ENCODE measurements at places on chromosomes 1 and 21. TPM values are rescaled to one million over a fixed set of nuclear protein-coding genes. Genes with fewer than 3 reads are reported as not detected.

- H3K4me1 ChIP-seq: no peaks in the 10 kb centered on the region
- no peaks in the 10 kb centered on the region for H3K27me3 ChIP-seq
- no peaks in the 10 kb centered on the region for H3K36me3 ChIP-seq
- no peak overlapping the region for H3K27ac ChIP-seq
- no peak overlapping the region for H3K4me3 ChIP-seq
- DNase-seq: no peak
Observed at GRCh38 chr1:210207597-210208450, 24.8 kb upstream of the SERTAD4 start.

GRCh38 chr1:230504310-230504709 is 78.2 kb upstream of the PGBD5 start:
- no peak overlapping the region for H3K4me3 ChIP-seq
- DNase-seq: no peak
- H3K27me3 ChIP-seq: no peaks in the 10 kb centered on the region

- no peak overlapping the region for H3K4me3 ChIP-seq
- H3K27ac ChIP-seq: peak overlapping the region; percentile 82
- H3K36me3 ChIP-seq: no peaks in the 10 kb centered on the region
- H3K4me1 ChIP-seq: peaks cover 30% of the 10 kb centered on the region
- peak; percentile 77 for DNase-seq
Observed at GRCh38 chr21:41673596-41674335, 93.1 kb downstream of the RIPK4 start.

LHX8 gene
- total RNA-seq: not detected

ARTN gene
- 12.5 TPM for total RNA-seq

- no peak overlapping the region for H3K4me3 ChIP-seq
- DNase-seq: no peak
- no peak overlapping the region for H3K27ac ChIP-seq
- H3K27me3 ChIP-seq: no peaks in the 10 kb centered on the region
Observed at GRCh38 chr1:186113461-186113860, 261.6 kb downstream of the TPR start.

DNA sequence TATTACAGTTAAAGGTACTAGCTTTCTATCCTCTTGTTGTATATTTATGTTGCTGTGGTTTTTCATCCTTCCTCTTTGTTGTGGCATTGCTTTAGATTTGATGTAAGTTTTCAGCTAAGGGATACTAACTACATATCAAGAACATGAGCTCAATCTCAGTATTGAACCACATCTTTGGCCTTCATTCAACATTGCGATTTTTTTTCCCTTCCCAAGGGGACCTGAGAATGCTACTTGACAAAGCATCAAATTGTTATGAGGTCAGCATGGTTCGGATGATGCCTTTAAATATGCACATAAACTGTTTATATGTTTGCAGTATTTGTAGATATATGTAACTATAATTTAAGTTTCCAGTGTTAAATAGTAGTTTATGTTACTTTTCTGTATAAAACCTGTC is 31.7 kb upstream of the GPR88 start:
- no peaks in the 10 kb centered on the region for H3K36me3 ChIP-seq
- DNase-seq: no peak
- H3K27me3 ChIP-seq: no peaks in the 10 kb centered on the region
- H3K4me1 ChIP-seq: no peaks in the 10 kb centered on the region
- no peak overlapping the region for H3K4me3 ChIP-seq
- no peak overlapping the region for H3K27ac ChIP-seq

- DNase-seq: no peak
- no peaks in the 10 kb centered on the region for H3K36me3 ChIP-seq
- no peak overlapping the region for H3K27ac ChIP-seq
Observed at GRCh38 chr1:192550922-192551534, 24.5 kb upstream of the RGS1 start.

LCE2B gene
- total RNA-seq: not detected

PCAT6 gene
- not detected for total RNA-seq

LGR6 gene
- not detected for total RNA-seq

DNA sequence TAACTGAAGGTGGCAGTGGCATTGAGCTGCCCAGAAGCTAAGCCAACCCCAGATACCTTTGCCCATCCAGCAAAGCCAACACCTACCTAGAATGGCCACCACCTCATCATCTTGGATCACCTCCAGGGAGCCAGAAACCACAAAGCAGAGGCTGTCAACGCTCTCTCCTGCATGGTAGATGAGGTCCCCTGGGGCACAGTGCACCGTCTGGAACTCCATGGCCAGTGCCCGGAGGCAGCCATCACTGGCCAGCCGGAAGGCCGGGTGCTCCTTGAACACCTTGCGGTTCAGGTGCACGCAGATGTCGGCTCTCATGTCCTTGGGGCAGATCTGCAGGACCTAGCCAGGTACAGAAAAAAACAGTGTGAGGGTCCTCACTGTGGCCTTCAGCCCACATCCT is 336.5 kb downstream of the KCNH1 start:
- no peak overlapping the region for H3K4me3 ChIP-seq
- no peaks in the 10 kb centered on the region for H3K4me1 ChIP-seq
- no peaks in the 10 kb centered on the region for H3K27me3 ChIP-seq
- DNase-seq: no peak
- no peak overlapping the region for H3K27ac ChIP-seq

TNFRSF1B gene
- 13.7 TPM for total RNA-seq

Data from body of pancreas (tissue), 4 donors.